ENCODE measurements at places on chromosomes 11 and 22.

- H3K4me3 ChIP-seq: no peak overlapping the region
- no peak overlapping the region for H3K27ac ChIP-seq
- no peaks in the 10 kb centered on the region for H3K4me1 ChIP-seq
- H3K36me3 ChIP-seq: no peaks in the 10 kb centered on the region
- DNase-seq: no peak
These were observed 40.4 kb downstream of the C11orf58 start for GRCh38 chr11:16778876-16779275.

DNA sequence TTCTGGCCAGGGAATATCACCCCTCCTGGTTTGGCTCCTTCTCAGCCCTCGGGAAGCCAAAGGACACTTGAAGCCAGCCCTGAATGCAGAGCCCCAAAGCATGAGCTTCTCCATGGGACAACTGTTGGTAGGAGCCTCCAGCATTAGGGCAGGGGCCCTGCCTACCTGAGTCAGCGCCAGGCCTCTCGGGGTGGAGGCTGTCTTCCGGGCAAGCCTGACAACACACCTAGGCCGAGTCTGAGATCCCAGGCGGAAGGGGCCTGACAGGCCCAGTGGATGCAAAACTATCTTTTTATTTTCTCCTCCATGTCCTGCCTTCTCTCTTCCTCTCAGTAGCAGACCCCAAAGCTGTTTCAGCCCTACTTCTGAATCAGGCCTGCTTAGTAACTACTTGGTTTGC, 27.6 kb downstream of the RCOR2 start:
- no peaks in the 10 kb centered on the region for H3K27me3 ChIP-seq
- no peak for DNase-seq
- H3K4me3 ChIP-seq: peak overlapping the region; percentile 86
- H3K36me3 ChIP-seq: peaks cover 22% of the 10 kb centered on the region
- peak overlapping the region; percentile 27 for H3K27ac ChIP-seq

GRCh38 chr11:116990811-116991210, 107.4 kb downstream of the SIK3 start:
- H3K36me3 ChIP-seq: peaks cover 12% of the 10 kb centered on the region
- H3K4me3 ChIP-seq: no peak overlapping the region
- peak overlapping the region; percentile 3 for H3K27ac ChIP-seq
- peaks cover 73% of the 10 kb centered on the region for H3K4me1 ChIP-seq
- no peak for DNase-seq
- no peaks in the 10 kb centered on the region for H3K27me3 ChIP-seq

- H3K36me3 ChIP-seq: no peaks in the 10 kb centered on the region
- H3K4me1 ChIP-seq: peaks cover 9% of the 10 kb centered on the region
- H3K27ac ChIP-seq: no peak overlapping the region
These were observed 5.7 kb downstream of the LRP4 start for GRCh38 chr11:46912526-46913150.

- no peaks in the 10 kb centered on the region for H3K4me1 ChIP-seq
- H3K36me3 ChIP-seq: no peaks in the 10 kb centered on the region
- no peak for DNase-seq
- peaks cover under 1% of the 10 kb centered on the region for H3K27me3 ChIP-seq
These were observed 335.0 kb downstream of the CADM1 start for GRCh38 chr11:115169251-115169650.

DNA sequence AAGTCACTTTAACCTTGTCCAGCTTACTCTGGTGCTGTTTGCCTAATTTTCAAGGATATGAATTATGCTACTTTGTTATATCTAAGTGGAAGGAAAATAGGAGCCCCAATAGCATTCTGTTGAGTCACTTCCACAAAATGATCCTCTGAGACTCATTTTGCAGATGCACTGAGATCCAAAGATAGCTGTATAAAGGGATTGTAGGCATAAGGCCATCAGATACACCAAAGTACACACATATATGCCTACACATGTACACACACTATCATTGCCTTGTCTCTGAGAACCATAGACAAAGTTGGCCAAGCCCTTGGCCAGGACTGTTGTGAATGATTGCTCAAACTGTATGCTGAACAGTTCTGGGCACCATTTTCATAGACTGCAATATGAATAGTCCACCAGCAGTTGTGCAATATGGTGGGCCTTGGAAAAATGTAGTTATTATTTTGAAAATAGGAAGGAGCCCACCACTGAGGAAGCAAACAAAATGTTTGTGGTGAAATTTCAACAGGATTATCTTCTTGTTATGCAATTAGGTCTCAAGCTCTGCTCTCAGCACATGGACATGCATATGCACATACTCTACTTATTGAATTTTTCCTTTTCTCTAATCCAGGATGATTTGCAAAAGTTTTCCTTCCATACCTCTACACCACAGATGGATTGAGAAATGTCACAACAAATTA, 186.0 kb upstream of the CTSC start:
- peaks cover 7% of the 10 kb centered on the region for H3K27me3 ChIP-seq
- H3K27ac ChIP-seq: no peak overlapping the region
- no peaks in the 10 kb centered on the region for H3K36me3 ChIP-seq
- DNase-seq: no peak
- no peak overlapping the region for H3K4me3 ChIP-seq

Data from activated T-helper 1 cell treated with anti-CD3 and anti-CD28 coated beads, Interleukin-12 subunit alpha, Interleukin-12 subunit beta, Interleukin-2, Interleukin-4 antibody, amounts not matched to agents 30 ng/mL and 10 ng/mL and 1 ng/mL, durations not matched to agents 14 hours and 24 hours and 36 hours (primary cell).